Activated B cell treated with CpG ODN at 0.5 μM for 24 hours (primary cell): ENCODE measurements at places on chromosomes 5 and 9. TPM values are rescaled to one million over a fixed set of nuclear protein-coding genes. Genes with fewer than 3 reads are reported as not detected.

The ZMYND19 gene
- total RNA-seq = 21.9 and 25.1 TPM in 2 replicates

The MORN5 gene
- total RNA-seq = not detected in 2 replicates

DNA sequence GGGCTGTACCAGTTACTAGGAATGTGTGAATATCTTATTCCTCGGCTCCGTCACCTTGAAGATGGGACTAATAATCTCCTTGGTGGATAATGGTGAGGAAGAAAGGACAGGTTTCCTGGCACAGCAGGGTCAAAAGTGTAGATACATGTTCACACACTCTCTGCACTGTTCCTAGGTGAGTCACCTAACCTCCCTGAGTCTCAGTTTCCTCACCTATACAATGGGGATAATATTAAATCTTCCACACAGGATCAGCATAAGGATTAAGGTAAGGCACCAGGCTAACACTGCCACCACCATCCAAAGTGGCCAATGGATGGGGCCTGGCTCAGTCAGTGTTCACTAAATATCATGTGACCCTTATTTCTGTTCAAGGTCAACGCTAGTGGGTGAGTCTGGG, 66.9 kb downstream of the PSMB7 start:
- H3K4me3 ChIP-seq = no peak overlapping the region
- peaks cover 91% of the 10 kb centered on the region for H3K36me3 ChIP-seq
- no peaks in the 10 kb centered on the region for H3K27me3 ChIP-seq
- DNase-seq = no peak
- no peaks in the 10 kb centered on the region for H3K4me1 ChIP-seq
- no peak overlapping the region for H3K27ac ChIP-seq

- no peak overlapping the region for H3K4me3 ChIP-seq
- H3K27ac ChIP-seq = no peak overlapping the region
- no peaks in the 10 kb centered on the region for H3K27me3 ChIP-seq
- H3K36me3 ChIP-seq = peaks cover 3% of the 10 kb centered on the region
- DNase-seq = no peak
- no peaks in the 10 kb centered on the region for H3K4me1 ChIP-seq
Observed at GRCh38 chr9:125805586-125805985, 58.4 kb downstream of the PBX3 start.
